ENCODE measurements at places on chromosomes 12 and 14.

- no peak for DNase-seq
Observed at GRCh38 chr12:94204499-94205247, 56.3 kb downstream of the PLXNC1 start.

DNA sequence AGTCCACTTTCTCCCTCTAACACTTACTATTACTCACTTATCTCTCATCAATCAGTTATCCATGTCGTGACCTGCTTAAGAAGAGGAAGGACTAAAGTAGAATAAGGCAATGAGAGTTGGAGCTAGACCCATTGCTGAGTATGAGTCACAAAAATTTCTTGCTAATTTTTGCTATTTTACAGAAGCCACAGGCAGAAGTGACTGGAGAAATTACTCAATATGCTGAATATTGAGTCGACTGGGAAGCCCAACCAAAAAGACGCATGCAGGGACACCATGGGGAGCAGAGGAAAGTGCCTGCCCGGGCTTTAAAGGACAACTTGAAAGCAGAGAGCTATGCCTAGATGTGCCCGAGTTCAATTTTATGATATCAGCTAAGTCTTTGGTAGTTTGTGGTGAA is 115.4 kb upstream of the FOXG1 start:
- no peak for DNase-seq

DNA sequence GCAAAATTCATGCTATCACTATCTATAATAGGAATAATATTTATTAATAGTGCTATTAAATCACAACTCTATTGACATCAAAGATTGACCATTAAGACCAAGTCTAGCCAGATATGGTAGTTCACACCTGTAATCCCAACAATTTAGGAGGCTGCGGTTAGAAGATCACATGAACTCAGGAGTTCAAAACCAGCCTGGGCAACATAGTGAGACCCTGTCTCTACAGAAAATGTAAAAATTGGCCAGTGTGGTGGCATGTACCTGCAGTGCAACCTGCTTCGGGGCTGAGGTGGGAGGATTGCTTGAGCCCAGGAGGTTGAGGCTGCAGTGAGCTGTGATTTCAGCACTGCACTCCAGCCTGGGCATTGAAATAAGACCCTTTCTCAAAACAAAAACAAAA is 11.0 kb downstream of the VEZT start:
- DNase-seq, result no peak

GRCh38 chr12:66612090-66612775 is 66.6 kb downstream of the GRIP1 start:
- DNase-seq, result no peak

GRCh38 chr14:34785223-34786006 is 71.0 kb upstream of the CFL2 start:
- DNase-seq, result no peak

- no peak for DNase-seq
Observed at GRCh38 chr14:64349741-64350490, 38.2 kb upstream of the MTHFD1 start.

DNA sequence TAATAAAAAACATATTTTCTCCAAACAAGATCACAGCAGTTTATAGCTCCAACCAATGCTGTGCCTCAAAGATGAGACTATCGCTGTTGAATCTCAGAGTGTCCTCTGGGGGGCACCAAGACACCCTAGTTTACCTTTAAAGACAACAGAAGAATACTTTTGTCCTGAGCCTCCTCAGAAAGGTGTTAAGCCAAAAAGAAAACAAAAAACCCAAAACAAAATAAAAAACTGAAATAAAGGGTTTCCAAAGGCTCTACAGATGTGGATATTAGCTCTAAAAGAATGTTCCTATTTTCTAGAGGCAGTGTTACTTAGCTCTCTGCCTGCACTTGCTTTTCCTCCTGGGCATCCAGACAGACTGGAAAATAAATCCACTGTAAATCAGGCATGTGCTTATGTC is 86.9 kb upstream of the TTC7B start:
- no peak for DNase-seq

- no peak for DNase-seq
Observed at GRCh38 chr12:52415870-52416750, 10.0 kb upstream of the KRT82 start.

DNA sequence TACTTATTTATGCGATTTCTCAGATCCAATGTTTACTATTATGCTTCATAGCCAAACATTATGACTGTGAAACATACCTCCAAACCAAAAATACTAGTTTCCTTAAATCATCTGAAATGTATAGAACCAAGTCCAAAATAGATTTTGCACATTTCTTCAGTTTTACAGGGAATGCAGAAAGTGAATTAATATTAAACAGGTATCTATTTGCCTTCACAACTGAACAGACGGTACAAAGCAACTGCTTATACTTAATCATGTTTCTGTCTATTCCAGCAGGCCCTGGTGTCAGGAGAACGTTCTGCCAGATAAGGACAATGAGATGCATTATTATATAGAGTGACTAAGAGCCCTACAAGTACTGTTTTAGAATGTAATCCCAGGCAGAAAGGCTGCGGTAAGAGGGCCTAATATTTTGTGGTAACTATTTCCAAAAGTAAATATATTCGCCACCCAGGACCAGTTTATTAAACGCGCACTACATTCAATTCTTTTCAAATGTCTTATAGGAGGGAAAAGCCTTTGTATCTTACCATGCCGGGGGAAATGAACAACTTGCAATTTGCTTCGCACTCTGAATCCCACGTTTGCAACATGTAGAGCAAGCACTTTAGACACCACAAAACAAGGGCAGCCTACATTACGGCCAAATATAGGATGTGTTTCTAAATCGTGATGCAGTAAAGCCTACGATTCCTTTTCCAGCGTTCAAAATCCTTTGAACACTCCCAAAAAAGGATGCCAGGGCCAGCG is 1.5 kb downstream of the CORO1C start:
- no peak for DNase-seq

DNA sequence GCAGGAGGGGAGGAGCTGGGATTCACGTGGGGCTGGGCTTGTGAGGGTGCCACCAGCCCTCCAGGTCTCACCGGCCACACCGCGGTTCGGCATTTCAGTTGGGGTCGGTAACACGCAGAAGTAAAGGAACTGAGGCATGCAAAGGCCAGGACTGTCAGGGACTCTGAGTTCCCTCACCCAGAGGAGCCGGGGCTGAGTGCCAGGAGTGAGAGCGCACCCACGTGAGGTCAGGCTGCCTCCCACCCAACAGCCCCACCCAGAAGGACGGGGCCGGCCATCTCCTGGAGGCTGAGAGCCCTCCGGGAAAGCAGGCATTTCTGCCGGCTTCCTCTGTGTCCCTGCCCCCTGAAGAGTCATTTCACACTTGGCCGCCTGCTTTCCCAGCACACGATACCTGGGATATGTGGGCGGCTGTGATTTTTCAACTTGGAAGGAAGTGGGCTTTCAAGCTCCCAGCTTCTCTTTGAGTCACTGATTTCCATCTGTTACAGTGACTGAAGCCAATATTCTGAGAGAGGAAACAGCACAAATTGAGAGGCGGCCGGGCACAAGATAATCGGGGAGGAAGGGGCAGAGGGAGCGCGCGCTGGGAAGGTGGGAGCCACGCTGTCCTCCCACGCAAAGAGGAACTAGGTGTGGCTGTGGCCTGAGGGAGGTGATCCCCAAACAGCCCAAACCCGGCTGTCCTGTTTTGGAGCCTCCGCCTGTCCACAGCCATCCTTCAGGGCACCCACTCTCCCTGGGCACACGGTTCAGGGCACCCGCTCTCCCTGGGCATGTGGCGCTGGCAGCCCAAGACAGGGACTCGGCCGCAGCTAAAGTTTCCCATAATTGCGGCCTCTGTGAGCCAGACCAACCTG is 19.0 kb downstream of the GALNT9 start:
- no peak for DNase-seq

- peak; percentile 85 for DNase-seq
Observed at GRCh38 chr12:53006810-53007309, 604 bp downstream of the EIF4B start.

DNA sequence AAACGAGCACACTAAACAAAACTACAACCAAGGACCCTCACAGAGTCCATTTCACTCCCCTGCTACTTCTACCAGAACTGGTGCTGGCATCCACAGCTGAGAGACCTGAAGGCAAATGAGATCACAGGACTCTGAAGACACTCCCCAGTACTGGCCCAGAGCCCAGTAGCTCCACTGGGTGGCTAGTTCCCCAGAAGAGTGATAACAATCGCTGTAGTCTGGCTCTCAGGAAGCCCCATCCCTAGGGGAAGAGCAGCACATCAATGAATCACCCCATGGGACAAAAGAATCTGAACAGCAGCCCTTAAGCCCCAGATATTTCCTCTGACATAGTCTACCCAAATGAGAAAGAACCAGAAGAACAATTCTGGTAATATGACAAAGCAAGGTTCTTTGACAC is 190.7 kb upstream of the BMP4 start:
- DNase-seq, result no peak

Measured in sciatic nerve (tissue), 2 donors.